ENCODE measurements at places on chromosomes 2 and 18.
A peak's percentile ranks its signal among the peaks of the same experiment; 100 is the strongest.

DNA sequence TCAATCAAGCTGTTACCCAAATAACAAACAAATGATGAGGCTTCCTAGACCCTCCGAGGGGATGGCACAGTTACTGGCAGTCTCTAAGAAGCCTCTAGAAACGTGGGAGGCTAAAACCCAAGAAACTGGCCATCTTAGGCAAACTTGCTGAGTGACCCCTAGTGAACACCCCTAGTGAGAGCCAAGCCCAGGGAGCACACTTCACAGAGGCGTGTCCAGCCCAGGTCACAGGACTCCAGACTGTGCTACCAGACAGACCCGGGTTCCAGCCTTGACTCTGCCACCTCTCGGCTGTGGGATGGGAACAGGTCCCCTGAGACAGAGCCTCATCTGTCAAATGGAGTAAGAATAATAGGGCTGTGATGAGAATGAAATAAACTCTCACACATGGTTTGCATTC is 83.5 kb upstream of the ASAP2 start:
- DNase-seq, result no peak

DNA sequence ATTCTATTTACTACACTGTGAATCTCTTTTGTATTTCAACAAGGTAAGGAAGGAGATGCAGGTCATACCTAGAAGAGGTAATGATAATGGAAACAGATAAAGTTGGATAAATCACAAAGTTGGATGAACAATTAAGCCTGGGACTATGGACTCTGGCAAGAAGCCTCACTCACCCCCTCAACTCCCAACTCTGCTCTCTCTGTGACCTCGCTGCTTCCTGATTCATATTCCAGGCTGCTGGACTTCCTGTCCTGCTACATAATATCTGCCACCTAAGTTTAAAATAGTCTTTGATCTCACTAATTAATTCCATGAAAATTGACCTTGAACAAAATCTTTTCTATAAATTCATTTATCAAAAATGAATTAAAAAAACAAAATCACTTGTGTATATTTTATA is 215.3 kb downstream of the CALCRL start:
- no peak for DNase-seq

- no peak for DNase-seq
These were observed 680 bp downstream of the TTN start for GRCh38 chr2:178806543-178806942.

- no peak for DNase-seq
These were observed 1.4 kb upstream of the FAM110C start for GRCh38 chr2:47737-48136.

- DNase-seq, result no peak
These were observed 28.8 kb downstream of the MAIP1 start for GRCh38 chr2:199984159-199984558.

GRCh38 chr2:96869281-96869821 is 529 bp downstream of the SEMA4C start:
- no peak for DNase-seq

DNA sequence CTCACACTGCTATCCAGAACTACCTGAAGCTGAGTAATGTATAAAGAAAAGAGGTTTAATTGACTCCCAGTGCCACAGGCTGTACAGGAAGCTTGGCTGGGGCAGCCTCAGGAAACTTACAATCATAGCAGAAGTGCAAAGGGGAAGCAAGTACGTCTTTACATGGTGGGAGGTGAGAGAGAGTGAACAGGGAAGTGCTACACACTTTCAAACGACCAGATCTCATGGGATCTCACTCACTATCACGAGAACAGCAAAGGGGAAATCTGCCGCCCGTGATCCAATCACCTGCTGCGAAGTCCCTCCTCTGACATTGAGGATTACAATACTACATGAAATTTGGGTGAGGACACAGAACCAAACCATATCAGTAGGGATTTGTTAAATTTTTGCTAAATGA is 150.4 kb upstream of the NXPH2 start:
- no peak for DNase-seq

- DNase-seq, result no peak
These were observed 27.3 kb downstream of the CDC42EP3 start for GRCh38 chr2:37644191-37644590.

- DNase-seq, result no peak
These were observed 227.9 kb downstream of the ZBTB7C start for GRCh38 chr18:48181087-48181823.

DNA sequence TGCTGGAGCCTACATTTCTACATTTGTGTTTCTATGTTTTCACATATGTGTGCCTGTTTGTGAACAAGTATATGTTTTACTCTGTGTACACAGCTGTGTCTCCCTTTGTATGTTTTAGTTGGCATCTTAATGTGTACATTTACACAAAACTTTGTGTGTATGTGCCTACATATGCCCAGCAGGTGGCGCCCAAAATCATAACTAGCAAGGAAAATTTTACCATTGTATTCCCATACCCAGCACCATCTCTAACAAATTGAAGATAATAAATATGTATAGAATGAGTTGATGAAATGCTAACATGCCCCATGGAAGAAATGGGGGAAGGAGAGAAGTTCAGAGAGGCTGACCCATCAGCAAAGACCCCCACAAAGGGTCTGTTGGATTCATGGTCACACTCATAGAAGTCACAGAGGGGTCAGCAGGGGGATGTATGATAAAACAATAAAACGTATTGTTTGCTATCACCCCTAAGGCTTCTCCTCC is 48.1 kb downstream of the PKDCC start:
- DNase-seq, result peak; percentile 47

DNA sequence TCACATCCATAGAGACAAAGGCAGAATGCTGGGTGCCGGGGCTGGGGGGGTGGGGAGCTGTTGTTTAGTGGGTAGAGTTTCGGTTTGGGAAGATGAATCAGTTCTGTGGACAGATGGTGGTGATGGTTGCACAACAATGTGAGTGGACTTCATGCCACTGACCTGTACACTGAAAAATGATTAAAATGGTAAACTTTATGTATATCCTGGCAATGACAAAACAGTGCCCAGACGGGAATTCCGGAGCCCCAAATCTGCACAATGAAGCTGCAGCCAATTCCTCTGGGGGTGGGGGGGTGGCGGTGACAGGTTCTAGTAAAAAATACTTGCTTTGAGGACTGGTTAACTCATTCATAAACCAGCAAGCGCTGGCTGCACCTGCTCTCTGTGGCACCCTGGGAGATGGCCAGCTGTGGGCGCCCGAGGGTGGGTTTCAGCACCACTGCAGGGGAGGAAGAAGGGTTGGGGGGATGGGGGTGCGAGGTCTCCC is 81.8 kb upstream of the HPCAL1 start:
- DNase-seq, result no peak

All from stimulated activated CD8-positive, alpha-beta memory T cell treated with anti-CD3 and anti-CD28 coated beads, Interleukin-15, amount 100 ng/mL, for 24 hours (primary cell).